ENCODE measurements at places on chromosomes 6 and 20. TPM values are rescaled to one million over a fixed set of nuclear protein-coding genes. Genes with fewer than 3 reads are reported as not detected.
A peak's percentile ranks its signal among the peaks of the same experiment; 100 is the strongest.

Gene PKIB
- not detected for total RNA-seq

Gene LY6G6D
- total RNA-seq, result not detected

Gene MEP1A
- total RNA-seq, result not detected

Gene CCDC167
- total RNA-seq, result 41.2 TPM

Gene CRYBG1
- total RNA-seq, result 6.2 TPM

Gene CD83
- 5.1 TPM for total RNA-seq

DNA sequence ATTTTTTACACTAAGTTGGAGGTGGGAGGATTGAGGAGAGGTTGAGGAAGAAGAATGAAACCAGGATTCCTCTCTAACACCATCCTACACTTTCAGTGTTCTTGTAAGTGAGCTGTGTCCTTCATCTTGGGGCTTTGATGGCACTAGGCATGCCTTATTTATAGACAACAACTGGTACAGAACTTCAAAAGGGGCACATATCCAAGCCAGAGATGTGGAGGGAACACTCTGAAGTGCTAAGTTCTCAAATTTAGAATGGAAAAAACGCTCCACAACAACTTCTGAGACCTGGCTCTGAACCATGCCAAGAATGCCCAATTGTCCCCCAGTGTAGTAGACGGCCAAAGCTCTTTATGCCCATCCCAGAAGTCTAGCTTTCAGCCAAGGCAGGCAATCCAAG is 16.2 kb upstream of the PKHD1 start:
- no peaks in the 10 kb centered on the region for H3K4me1 ChIP-seq
- H3K4me3 ChIP-seq, result no peak overlapping the region
- H3K27me3 ChIP-seq, result no peaks in the 10 kb centered on the region
- H3K36me3 ChIP-seq, result no peaks in the 10 kb centered on the region
- no peak overlapping the region for H3K27ac ChIP-seq

GRCh38 chr6:38051819-38052434 is 232.4 kb downstream of the ZFAND3 start:
- H3K27ac ChIP-seq, result no peak overlapping the region
- no peaks in the 10 kb centered on the region for H3K27me3 ChIP-seq
- H3K4me1 ChIP-seq, result 0 out of 2 replicates have a peak, but pooled peaks cover 4% of the 10 kb centered on the region
- DNase-seq, result no peak
- H3K36me3 ChIP-seq, result no peaks in the 10 kb centered on the region
- H3K4me3 ChIP-seq, result no peak overlapping the region

GRCh38 chr6:157272372-157272771 is 50.9 kb downstream of the TMEM242 start:
- no peak for DNase-seq
- H3K27me3 ChIP-seq, result no peaks in the 10 kb centered on the region
- no peak overlapping the region for H3K27ac ChIP-seq
- peaks cover 13% of the 10 kb centered on the region for H3K4me1 ChIP-seq
- H3K36me3 ChIP-seq, result no peaks in the 10 kb centered on the region

- no peaks in the 10 kb centered on the region for H3K4me1 ChIP-seq
- no peak overlapping the region for H3K27ac ChIP-seq
- DNase-seq, result no peak
- H3K4me3 ChIP-seq, result no peak overlapping the region
- H3K36me3 ChIP-seq, result no peaks in the 10 kb centered on the region
Observed at GRCh38 chr6:120918137-120918536, 416.1 kb downstream of the TBC1D32 start.

DNA sequence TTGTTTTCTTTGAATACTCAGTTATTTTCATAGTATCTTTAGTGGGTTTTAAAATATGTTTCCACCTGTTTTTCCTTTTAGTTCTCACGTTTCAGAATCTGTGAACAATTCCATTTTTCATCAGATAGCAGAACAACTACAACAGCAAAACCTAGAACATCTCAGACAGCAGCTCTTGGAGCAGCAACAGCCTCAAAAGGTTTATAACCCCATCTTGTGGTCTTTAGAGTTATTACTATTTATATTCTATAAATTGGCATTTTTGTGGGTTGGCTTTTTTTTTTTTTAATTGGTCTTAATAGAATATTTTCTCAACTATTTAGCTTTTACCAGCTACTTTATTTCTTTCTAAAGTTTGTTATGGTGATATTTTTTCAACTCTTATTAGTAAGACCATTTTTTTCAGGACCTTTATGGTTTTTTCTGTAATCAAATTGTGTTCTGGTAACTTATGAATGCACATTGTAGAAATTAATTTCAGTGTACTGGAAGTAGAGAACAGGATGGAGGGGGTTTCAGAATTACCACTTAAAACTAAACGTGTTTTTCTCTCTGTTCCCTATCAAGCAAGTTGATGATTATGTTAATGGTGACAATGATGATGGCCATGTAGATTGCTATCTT is 72.2 kb downstream of the SCAF8 start:
- no peaks in the 10 kb centered on the region for H3K4me1 ChIP-seq
- H3K27me3 ChIP-seq, result no peaks in the 10 kb centered on the region
- no peak overlapping the region for H3K4me3 ChIP-seq

DNA sequence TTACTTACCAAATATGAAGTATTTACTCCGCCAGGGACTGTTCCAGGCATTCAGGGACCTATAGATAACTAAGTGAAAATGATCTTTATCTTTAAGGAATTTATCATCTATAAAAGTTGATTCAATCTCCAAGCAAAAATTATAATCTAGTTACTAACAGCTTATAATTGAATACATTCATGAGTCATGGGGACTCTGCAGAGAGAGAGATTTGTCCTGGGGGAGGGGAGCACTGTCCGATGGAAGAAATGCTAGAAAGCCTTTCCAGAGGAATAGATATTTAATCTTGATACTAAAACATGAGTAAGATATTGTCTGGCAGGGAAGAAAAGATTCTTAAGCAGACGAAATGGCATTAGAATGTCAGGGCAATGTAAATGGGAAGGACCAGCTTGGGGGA is 139.3 kb downstream of the CD164 start:
- H3K36me3 ChIP-seq, result no peaks in the 10 kb centered on the region
- H3K4me1 ChIP-seq, result peaks cover 55% of the 10 kb centered on the region
- peak; percentile 71 for DNase-seq

DNA sequence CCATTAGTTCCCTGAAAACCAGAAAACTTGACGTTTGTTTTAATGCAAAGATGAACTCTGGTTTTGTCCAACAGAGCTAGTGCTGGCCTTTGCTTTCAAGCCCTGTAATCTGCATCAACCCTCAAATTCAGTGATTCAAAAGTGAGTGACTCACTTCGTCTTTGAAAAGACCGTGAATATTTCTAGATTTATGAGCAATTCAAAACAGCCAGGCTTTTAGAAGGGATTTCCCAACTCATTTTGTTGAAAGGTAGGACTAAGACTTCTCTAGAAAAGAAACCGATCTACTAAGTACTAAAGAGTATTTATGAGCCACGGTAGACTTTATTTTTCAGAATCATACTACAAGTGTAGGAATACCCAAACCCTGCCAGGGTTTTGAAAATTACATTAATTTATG is 121.5 kb downstream of the UST start:
- peak overlapping the region; percentile 23 for H3K4me3 ChIP-seq
- H3K4me1 ChIP-seq, result peaks cover 32% of the 10 kb centered on the region
- no peaks in the 10 kb centered on the region for H3K36me3 ChIP-seq
- peak; percentile 90 for DNase-seq
- H3K27ac ChIP-seq, result peak overlapping the region; percentile 70

DNA sequence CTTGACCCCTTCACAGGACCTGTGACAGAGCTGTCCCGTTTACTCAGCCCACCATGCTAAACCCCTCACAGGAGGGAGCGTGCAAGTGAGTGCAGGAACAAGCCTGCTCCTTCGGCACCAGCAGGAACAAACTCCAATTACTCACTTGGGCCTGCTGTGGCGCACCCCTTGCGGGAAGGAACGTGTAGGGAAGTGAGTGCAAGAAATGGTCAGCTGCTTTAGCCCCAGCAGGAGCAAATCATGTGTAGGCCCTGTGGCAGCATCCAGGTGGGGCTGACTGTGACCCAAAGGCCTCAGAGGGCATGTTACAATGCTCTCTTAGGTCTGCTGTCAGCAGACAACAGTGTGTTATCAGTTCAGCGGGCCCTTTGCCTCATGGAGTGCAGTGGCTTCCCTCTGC is 574.4 kb downstream of the PRKN start:
- H3K4me3 ChIP-seq, result no peak overlapping the region
- no peaks in the 10 kb centered on the region for H3K27me3 ChIP-seq
- no peaks in the 10 kb centered on the region for H3K4me1 ChIP-seq
- no peak overlapping the region for H3K27ac ChIP-seq
- DNase-seq, result no peak
- no peaks in the 10 kb centered on the region for H3K36me3 ChIP-seq

DNA sequence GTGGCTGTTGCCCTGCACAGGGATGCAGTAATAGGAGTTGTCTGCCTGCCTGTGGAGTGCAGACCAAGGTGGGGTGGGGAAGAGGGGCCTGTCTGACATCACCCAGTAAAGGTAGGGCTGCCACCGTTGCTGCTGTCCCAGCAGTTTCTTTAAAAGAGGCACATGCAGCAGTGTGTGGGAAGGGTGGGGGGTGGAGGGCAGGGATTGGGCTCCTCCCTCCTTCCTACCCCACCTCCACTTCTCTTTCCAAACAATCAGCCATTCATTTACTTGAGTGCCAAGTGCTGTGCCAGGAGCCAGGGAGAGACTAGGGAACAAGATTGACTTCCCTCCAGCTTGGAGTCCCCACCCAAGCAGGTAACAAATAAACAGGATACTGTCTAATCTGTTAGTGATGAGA is 66.8 kb upstream of the MYL9 start:
- H3K4me1 ChIP-seq, result peaks cover 60% of the 10 kb centered on the region
- DNase-seq, result no peak
- H3K36me3 ChIP-seq, result no peaks in the 10 kb centered on the region
- H3K27ac ChIP-seq, result peak overlapping the region; percentile 78

- no peaks in the 10 kb centered on the region for H3K36me3 ChIP-seq
- H3K4me3 ChIP-seq, result no peak overlapping the region
- no peaks in the 10 kb centered on the region for H3K4me1 ChIP-seq
Observed at GRCh38 chr6:19986691-19987438, 149.7 kb downstream of the ID4 start.

- no peaks in the 10 kb centered on the region for H3K27me3 ChIP-seq
- DNase-seq, result no peak
- no peaks in the 10 kb centered on the region for H3K4me1 ChIP-seq
- no peak overlapping the region for H3K4me3 ChIP-seq
- no peak overlapping the region for H3K27ac ChIP-seq
Observed at GRCh38 chr6:143894655-143895054, 30.4 kb downstream of the ZC2HC1B start.

- H3K4me1 ChIP-seq, result peaks cover 9% of the 10 kb centered on the region
- no peaks in the 10 kb centered on the region for H3K27me3 ChIP-seq
- no peaks in the 10 kb centered on the region for H3K36me3 ChIP-seq
- H3K27ac ChIP-seq, result no peak overlapping the region
- DNase-seq, result no peak
Observed at GRCh38 chr20:54570561-54570960, 95.2 kb downstream of the DOK5 start.

GRCh38 chr6:160378882-160379281 is 30.7 kb downstream of the SLC22A3 start:
- H3K36me3 ChIP-seq, result no peaks in the 10 kb centered on the region
- no peak overlapping the region for H3K4me3 ChIP-seq
- H3K27ac ChIP-seq, result peak overlapping the region; percentile 11

DNA sequence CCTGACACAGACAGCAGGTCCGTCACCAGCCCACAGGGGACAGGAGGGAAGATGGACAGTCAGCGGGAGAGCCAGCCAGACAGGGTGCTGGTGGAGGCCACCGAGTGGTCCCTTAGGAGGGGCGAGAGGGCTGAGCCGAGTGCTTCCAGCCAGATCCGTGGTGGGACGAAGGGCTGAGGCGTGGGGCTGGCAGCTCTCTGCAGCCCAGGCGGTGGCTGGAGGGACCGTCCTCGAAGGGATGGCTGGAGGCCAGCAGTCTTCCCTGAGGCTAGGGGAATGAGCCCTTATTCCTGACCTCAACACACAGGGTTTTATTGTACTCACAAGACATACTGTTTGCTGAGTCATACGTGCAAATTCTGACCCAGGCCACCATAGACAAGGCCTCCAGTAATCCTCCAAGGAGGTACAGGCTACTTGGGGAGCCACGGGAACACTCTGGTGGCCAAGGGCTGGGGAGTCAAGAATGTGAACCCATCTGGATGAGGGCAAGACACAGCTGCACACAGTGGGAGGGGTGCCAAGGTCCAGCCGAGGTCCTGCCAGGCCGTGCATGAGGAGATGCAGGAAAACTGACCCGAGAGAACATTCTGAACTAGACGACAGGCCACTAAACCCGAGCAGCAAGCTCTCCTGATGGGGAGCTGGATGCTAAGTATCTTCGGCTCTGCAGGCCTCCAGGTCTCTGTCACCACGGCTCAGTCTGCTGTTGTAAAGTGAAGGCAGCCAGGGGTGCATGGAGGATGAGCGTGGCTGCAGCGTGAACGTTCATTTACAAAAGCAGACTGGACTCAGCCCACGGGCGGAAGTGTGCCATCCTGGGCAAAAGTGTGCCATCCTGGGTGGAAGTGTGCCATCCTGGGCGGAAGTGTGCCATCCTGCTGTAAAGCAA is 242.5 kb downstream of the TTLL2 start:
- no peak overlapping the region for H3K4me3 ChIP-seq
- no peak for DNase-seq
- H3K4me1 ChIP-seq, result no peaks in the 10 kb centered on the region
- no peak overlapping the region for H3K27ac ChIP-seq
- no peaks in the 10 kb centered on the region for H3K36me3 ChIP-seq

- no peak overlapping the region for H3K27ac ChIP-seq
- no peaks in the 10 kb centered on the region for H3K4me1 ChIP-seq
- no peaks in the 10 kb centered on the region for H3K36me3 ChIP-seq
- no peak for DNase-seq
- H3K27me3 ChIP-seq, result peaks cover 20% of the 10 kb centered on the region
Observed at GRCh38 chr20:44792796-44793195, 17.6 kb downstream of the RIMS4 start.

DNA sequence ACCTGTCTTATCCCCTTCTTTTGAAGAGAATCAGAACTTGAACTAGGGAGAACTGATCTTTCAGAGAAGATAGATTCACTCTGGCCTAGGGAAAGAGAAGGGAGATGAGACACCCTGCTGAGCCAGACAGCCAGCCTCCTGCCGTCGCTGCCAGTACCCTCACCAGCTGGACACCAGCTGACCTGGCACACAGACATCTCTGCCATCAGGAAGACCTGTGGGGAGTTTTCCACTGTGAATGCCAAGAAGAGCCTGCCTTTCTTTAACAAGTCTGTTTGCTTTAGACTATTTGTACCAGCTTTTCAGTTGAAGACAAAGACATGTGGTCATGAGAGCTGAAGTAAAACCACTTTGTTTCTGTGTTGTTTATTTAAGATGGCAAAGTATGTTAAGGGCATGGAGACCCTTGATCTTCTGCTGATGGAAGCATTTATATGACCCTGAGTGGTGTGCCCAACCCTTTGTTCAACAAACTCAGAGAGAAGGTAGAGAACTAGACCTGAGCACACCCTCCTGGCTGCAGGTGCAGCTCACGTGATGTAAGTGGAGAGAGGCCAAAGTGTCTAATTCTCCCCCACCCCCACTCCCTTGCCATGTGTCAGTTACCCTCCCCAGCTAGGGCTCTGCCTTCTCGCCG is 82.3 kb upstream of the SLC24A3 start:
- DNase-seq, result no peak
- H3K4me1 ChIP-seq, result no peaks in the 10 kb centered on the region

DNA sequence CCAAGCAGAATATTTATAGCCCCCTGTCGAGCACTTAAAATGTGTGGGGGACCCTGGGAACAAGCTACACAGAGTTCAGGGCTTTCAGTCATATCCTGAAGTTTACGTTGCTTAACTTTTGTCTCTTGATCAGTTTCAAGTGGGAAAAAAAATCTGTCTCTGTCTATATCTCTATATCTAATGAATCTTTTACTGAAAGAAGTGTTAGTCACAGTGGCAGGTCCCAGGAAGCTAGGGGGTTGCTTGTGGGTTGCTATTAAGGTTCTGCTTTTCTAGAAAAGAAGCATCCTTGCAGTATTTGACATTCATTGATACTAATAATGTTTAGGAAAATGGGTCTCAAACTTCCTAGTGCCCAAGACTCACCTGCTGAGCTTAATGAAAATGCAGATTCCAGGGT is 76.7 kb upstream of the CLDN20 start:
- H3K27me3 ChIP-seq, result no peaks in the 10 kb centered on the region
- DNase-seq, result peak; percentile 18
- no peak overlapping the region for H3K4me3 ChIP-seq

All from GM23248 (cell line).